Effector memory CD8-positive, alpha-beta T cell (primary cell): ENCODE measurements at places on chromosomes 3 and 15.

DNA sequence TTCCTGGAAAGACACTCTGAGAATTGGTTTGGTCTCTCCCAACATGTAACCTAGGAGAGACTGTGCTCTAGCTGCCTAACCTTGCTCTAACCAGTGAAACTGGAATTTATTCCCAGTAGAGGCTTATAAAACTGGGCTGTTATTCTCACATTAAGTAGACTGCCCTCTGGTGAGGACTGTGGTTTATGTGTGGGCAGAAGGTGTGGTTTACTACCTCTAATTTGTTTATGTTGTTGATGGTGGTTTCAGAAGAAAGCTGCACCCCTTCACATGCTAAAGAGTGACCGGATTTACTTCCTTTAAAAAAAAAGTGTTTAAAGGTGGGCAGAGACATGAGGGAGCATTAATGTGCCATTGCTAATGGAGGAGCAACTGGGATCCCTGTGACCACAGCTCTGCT is 273.2 kb downstream of the MECOM start:
- DNase-seq, result no peak

DNA sequence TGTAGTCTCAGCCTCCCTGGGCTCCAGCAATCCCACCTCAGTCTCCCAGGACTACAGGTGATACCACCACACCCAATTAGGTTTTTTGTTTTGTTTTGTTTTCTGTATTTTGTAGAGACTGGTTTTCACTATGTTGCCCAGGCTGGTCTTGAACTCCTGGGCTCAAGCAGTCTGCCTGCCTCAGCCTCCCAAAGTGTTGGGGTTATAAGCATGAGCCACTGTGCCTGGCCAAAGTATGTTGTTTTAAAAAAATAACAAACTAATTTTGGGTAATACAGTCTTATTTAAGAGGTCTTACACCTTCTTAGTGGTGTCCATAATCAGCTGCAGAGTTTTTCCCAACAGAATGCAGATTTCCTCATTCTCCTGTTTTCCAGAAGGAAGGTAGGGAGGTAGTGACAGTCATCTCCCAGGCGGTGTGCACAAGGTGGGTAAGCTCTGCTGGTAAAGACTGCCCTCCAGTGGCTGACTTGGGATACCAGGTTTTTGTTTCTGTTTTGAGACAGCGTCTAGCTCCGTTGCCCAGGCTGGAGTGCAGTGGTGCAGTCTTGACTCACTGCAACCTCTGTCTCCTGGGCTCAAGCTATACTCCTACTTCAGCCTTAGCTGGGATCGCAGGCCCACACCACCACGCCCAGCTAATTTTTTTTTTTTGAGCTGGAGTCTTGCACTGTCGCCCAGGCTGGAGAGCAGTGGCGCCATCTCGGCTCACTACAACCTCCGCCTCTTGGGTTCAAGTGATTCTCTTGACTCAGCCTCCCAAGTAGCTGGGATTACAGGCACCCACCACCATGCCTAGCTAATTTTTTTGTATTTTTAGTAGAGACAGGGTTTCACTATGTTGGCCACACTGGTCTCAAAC is 58.4 kb downstream of the MAP6D1 start:
- peak; percentile 70 for DNase-seq

DNA sequence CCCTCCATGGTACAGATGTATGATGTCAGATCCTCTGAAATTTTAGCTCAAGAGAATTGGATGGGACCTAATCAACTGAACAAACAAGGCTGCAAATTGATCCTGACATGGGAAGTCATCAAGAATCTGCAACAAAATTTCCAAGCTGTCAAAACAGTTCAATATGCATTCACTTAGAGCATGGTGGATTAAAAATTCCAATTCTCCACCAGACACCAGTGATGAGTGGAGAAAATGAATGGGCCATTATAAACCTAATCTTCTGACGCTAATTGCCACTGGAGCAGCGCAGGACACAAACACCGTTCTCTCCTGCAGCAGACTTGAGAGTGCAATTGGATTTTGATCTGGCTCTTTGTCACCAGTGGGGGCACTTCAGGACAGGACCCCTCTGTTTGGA is 94.2 kb downstream of the MINAR1 start:
- DNase-seq, result no peak

DNA sequence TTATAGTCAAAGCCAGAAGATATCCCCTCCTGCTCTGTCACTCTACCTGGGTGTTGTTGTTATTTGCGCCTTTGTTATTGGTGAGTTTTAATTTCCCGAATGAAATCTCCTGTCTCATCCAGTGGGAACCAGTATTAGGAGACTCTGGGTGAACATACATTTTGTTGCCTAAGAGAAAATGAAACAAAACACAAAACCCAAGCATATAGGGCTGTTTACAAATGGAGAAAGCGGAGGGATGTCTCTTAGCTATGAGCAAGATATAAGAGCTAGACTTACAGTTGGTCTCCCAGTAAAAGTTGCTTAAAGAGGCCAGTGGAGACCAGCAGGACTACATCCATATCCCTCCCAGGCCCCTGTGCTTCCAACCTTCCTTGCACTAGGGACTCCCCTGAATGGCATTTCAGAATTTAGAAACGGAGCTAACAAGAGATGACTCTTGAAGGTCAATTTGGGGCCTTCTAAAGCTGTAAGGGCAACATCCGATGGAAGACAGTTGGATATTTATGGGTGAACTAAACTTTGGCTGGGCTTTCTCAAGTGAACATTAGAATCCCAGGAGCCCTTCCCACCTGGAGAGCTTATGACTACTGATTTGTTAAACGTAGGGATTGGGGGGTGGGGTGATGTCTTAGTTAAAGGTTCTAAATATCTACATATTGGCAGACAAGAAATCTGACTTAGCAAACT is 2.7 kb downstream of the EOMES start:
- DNase-seq, result no peak

DNA sequence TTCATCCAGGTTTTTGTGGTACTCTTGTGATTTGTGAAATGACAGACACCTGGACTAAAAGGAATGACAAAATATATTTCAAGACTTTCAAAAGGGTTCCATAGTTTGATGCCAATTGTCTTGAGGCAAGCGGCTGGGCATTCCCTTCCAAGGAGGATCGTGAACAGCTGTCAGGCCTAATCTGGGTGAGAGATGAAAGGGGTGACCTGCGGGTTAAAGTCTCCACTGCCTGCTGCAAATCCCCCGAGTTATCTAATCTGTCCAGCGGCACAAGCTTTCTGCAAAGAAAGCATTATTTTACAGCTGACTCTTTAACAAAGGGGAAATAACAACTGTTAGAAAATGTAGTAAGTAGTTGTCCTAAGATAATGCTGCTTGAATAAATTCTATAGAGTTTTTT is 128.7 kb upstream of the MB21D2 start:
- no peak for DNase-seq

DNA sequence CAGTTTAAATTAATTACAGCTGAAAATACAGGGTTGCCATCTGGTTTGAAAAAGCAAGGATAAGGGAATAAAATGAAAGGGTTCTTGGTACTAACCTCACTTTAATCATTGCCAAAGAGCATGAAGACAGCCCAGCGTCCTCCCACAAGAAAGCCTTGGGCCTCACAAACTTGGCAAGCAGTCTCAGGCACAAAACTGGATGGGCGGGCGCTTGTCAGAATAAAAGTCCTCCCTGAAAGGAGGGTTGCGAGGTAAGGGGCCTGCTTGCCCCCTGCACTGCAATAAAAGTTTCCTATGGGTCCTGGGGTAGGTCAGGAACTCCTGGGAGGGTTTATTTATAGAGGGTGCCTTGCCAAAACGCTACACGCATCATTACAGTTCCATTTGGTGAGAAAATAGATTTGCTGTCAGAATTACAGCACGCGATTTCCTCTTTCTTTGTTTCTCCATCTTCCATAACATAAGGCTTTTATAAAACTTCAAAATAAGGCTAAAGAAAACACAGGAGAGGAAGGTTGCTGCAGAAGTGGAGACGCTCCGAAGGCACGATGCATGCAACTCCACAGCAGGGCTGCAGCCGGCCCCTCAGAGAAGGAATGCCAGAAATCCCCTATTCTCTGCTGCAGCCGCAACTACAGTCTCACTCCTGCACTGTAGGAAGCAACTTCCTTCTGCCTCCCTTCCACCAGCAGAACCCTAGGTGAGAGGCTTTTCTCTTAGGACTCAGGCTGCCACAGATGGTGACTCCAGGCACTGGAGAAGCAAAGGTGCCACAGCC is 61.3 kb downstream of the VGLL4 start:
- no peak for DNase-seq

- no peak for DNase-seq
These were observed 8.3 kb downstream of the LMCD1 start for GRCh38 chr3:8509961-8510360.

DNA sequence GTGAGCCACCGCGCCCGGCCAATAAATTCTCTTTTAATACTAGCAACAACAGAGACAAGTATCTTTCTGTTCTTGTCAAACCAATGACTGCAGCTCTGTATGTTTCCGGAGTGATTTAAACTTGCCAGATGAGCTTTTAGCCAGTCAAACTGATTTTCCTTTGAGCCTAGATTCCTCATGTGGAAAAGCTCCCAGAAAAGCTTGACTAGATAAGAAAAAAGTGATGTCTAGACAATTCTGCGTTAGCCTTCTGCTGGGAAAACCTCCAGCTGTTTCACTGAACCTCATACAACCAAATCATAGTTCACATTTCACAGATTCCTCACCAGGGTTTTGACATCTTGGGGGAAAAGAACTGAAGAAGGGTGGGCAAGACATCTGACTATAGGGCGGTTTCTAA is 78.6 kb downstream of the MAGI1 start:
- no peak for DNase-seq

- DNase-seq, result no peak
These were observed 1.2 kb downstream of the PARL start for GRCh38 chr3:183883291-183884096.

GRCh38 chr3:43343185-43343584 is 56.8 kb downstream of the SNRK start:
- no peak for DNase-seq

- DNase-seq, result no peak
These were observed 24.7 kb downstream of the LYSMD4 start for GRCh38 chr15:99708563-99708962.

DNA sequence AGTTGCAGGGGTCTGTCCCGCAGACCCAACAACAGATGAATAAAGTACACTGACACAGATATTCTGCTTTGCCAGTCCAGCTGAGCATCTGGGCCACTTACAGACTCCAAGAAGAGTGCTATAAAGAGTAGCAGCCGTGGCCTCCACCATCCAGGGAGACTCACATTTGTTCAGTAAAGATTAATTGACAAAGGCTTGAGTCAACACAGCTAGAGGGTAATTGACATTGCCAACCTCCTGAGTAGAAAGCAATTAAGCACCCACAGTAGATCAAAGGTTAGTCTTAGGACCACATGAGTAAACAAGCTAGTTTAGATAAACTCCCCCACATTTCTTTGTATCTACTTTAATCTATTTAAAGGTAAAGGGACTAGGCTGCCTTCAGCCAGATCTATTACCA is 16.3 kb upstream of the CRTC3 start:
- no peak for DNase-seq

GRCh38 chr3:141575879-141576743 is 89.3 kb downstream of the RASA2 start:
- DNase-seq, result no peak

GRCh38 chr15:59473226-59473625 is 35.2 kb downstream of the FAM81A start:
- DNase-seq, result no peak

GRCh38 chr3:73622091-73622805 is 2.5 kb downstream of the PDZRN3 start:
- no peak for DNase-seq

GRCh38 chr3:134713671-134714070 is 62.8 kb upstream of the KY start:
- DNase-seq, result no peak

DNA sequence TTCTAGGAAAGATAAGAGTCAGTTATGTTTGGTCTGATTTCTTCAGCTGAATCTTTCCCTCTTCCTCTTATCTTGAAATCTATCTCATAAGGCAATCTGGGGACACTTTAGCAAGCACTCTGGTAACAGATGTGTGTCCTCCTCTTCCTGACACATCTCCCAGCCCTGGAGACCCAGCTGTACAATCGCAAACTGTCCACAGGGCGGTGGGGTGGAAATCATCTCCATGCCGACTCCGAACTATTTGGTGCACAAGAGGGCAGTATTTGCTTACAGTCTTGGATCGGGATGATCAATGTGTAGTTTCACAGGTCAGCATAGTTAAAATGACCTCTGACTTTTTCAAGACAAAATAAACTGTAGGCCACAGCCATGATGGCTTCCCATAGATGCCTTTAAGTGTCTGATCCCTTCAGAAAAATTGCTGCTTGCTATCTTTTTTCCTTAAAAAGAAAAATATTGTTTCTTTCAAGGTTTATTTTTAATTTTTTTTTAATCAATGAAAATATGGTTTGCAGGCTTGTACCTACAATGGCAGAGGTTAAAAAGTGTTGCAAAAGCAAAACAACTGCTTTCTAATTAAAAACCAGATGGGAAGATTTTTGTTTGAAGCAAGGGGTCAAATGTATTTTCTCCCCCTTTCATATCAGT is 17.7 kb downstream of the EEFSEC start:
- no peak for DNase-seq

DNA sequence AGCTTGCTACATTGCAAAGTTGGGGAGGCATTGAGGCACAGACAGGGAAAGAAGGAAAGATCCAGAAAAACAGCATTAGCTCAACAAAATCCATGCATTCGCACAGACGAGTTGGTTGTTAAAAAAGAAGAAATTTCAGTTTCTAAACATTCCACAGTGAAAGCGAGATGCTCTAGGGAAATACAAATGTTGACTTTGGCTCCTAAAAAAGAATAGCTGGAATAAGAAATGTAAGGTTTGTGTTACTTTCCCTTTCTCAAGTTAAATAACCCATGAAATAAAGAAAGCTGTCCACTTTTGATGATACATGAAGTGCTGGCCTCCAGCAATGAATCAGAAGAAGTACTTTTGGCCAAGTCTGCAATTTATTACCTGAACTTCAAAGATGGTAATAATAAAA is 465.1 kb downstream of the ERC2 start:
- DNase-seq, result no peak
